Femur (tissue), 1 donor: ENCODE measurements at places on chromosomes 1 and 21.
A peak's percentile ranks its signal among the peaks of the same experiment; 100 is the strongest.

DNA sequence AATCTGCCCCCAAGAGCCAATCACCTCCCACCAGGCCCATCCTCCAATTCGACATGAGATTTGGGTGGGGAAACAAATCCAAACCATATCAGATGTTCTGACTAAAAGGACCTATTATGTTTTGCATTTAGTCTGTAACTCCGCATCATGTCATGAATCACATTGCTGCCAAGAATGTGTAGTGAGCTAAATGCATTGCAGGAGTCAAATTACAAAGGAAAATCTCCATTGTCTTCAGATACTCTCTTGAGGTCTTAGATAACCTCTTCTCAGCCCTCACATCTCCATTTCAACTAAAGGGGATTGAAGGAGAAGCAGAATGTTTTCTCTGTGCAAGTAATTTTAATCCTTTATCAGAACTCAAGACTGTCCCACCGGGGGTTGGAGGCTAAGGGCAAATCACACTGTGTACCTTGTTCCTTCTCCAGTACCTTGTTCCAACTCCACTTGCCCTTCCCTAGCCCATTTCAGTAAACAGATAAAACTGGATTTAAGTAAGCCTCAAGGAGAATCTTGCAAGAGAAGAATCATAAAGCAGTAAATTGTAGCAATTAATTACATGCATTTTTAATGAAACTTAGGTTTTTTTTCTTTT, 34.1 kb downstream of the EXTL2 start:
- DNase-seq = no peak

DNA sequence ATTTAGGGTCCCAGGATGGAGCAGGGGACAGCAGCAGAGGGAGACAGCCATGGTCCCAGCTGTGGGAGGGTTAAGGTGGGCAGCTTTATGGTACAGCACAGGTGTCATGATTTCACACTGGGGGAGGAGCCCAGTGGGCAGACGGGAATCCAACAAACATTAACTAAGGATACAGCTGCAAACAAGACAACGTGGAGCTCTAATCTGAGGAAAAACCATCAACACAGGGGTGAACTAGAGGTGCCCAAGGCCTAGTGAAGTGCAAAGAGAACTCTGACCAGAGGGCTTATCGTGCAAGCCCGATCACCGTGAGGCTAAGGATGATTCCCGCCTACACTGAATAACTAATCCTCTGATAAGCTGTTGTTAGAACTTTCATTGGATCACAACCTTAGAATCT, 18.7 kb downstream of the ECE1 start:
- DNase-seq = no peak

DNA sequence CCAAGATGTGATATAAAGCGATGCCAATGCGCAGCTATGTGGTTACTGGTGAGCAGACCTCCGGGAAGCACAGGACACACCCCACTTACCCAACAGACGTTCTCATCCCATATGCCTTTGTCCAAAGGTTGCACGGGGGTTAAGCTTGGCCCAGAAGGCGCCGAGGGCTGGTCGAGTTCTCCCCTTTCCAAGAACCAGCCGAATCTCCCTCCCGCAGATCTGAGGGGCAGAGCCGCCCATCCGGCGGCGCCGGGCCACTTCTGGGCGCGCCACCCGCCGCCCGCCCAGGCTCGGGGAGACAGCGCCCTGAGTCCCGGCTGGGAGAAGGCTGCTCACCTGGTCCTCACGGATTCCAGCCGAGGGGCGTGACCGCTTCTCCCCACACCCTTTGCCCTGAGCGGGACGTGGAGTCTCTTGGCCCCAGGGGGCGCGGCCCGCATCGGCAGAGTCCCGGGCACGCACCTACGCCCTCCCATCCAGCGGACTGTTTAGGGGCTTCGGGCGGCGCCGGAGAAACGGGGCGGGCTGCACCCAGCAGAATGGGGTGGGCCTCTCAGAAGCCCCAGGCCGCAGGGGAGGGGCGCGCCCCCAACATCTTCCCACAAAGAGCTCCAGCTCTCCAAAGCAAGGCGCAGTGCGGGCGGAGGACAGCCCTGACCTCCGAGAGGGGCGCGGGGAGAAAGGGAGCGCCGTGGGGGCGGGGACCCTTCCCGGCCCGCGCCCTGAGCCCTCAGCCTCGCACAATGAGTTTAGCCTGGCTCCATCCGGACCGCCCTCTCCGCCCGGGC, 615 bp downstream of the GPR161 start:
- DNase-seq = peak; percentile 41

GRCh38 chr1:36365381-36365780, 20.3 kb downstream of the STK40 start:
- no peak for DNase-seq

DNA sequence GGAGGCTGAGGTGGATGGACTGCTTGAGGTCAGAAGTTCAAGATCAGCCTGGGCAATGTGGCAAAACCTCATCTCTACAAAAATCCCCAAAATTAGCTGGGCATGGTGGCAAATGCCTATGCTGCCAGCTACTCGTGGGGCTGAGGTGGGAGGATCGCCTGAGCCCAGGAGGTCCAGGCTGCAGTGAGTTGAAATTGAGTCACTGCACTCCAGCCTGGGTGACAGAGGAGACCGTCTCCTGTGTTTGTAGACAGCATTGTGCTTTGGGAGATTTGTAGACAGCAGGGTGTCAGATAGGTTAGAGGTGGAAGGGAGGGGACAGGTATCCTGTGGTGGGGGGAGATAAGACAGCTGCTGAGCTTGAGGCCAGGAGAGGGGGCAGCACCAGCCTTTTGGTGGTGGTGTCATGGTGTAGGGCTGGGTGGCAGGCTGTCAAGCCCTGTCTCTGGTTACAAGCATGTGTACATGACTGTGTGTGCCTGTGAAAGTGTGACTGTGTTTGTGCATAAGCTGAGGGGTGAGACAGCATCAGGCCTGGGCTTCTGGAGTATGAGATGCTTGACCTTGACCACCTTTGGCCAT, 15.2 kb downstream of the PPFIA4 start:
- no peak for DNase-seq

- no peak for DNase-seq
Observed at GRCh38 chr1:119865627-119866026, 30.7 kb downstream of the ADAM30 start.

- DNase-seq = no peak
Observed at GRCh38 chr1:235643837-235644692, 5.5 kb downstream of the GNG4 start.

DNA sequence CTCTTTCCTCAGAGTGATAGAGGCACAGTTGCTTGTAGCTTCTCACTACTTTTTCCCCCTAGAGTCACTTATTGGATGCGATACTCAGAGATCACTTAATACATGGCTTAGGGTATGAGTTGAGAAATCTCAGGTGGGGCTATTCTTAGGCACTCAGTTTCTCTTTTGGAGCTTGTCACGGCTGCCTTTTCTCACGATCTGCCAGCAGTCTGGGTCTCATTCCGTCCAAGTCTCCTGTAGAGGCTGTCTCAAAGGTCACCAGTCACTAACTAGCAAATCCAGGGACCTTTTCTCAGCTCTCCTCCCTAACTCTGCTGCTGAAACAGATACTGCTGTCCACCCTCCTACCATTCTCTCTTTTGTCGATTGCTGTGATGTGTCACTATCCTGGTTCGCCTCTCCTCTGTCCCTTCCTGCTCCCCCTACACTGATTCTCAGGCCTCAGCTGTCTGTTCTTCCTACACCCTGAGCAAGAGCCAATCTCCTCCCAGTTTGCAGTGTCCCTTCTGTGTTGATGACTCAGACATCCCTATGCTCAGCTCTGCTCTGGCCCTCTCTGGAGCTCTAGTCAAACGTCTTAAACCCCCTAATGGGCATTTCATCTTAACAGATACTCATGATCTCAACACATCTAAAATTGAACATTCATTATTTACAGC, 12.4 kb downstream of the ATP1A2 start:
- DNase-seq = no peak

GRCh38 chr1:197027359-197027758, 39.7 kb downstream of the F13B start:
- no peak for DNase-seq

- no peak for DNase-seq
Observed at GRCh38 chr1:206497363-206497762, 10.0 kb upstream of the RASSF5 start.

GRCh38 chr1:3614755-3615742, 3.7 kb upstream of the MEGF6 start:
- DNase-seq = no peak

GRCh38 chr1:106961646-106962045, 94.8 kb upstream of the PRMT6 start:
- no peak for DNase-seq

- no peak for DNase-seq
Observed at GRCh38 chr21:15293240-15293639, 228.4 kb upstream of the NRIP1 start.

DNA sequence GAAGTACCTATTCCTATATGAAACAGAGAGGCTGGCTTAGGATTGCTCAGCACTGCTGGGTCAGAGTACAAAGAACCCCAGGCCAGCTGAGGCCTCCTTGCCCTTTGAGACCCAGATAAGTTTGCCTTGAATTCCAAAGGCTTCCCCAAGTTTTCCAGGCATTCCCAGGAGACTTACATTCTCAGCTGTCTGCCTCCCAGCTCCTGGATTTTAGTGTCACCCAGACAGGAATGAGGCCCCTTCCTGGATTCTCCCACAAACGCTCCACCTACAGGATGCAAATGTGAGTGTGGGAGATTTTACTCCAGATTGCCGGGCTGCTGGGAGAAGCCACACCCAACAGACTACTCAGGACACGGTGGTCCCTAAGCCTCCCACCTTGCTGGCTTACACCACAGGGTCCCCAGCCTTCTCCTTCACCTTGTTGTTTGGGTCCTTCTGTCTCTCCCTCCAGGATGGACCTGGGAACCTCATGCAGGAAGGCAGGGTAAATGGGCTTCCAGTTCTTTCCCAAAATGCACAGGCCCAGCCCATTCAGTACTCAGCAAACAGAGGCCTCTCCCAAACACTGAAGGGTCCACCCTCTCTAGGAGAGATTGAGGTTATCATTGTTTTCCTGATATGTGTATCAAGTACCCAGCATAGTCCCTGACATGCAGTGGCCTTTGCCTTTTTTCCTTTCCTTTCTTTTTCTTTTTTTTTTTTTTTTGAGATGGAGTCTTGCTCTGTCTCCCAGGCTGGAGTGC, 10.6 kb downstream of the RHBG start:
- DNase-seq = no peak

- DNase-seq = no peak
Observed at GRCh38 chr21:44932408-44933181, 7.2 kb upstream of the SLX9 start.

DNA sequence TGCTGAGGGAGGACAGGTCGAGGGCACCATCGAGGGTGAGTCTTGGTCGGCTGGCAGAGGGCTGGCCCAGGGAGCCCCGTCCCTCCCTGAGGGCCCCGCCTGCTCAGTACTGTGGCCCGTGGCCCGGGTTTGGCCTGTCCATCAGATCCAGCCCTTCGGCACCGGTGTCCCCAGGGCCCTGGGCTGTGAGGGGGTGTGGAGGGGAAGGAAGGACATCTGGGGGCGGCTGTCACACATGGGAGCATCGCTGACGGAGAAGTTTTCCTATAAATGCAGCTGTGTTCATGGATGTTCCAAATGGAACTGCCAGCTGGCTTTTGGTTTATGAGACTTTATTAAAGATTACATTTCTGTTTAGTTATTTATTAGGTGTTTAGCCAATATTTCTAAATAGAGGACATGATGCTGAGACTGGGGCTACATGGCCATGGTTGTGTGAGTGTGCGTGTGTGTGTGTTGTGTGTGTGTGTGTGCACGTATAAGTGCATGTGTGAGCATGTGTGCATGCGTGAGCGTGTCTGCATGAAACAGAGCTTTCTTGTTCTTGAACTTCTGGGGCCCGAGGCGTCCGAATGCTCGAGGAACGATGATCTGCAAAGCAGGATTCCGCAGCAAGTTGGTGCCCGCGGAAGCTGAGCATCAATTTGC, 54.3 kb downstream of the SLX9 start:
- peak; percentile 88 for DNase-seq

DNA sequence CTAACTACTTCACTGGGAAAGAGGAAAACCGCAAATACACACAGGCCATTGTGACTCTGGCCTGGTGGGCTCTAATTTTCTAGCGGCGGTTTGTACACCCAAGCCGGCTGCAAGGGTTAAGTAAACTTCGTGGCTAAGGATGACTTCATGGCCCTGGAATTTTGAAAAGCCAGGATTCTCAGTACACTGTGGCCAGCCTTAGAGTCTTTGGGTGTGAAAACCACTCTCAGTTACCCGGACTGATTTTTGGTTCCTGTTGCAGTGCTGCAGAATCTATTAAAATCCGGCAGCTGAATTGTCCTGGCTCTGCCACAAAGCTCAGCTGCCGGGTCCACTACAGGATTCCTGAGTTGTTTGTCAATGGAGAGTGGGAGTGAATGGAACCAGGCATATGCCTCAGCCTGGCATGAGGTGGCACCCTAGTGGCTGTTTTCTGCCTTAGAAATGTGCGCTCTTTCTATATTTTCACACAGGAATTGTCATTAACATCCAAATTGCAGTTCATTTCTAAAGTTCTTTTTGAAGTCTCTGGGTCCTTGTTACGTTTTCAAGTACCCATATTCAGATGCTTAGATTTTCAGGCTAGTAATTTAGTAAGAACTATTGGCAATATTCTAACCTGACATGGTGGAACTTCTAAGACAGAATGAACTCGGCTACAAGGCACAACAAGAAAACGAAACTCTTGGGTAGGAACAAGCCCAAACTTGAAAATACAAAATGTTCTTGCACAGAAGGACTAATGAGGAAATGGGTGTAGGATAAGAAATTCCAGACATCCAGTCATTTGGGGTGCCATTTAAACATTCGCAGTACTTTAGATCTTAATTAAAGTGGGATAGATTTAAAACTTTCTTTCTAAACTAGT, 255.9 kb downstream of the NFIA start:
- DNase-seq = peak; percentile 89

- no peak for DNase-seq
Observed at GRCh38 chr21:25862112-25862511, 127.3 kb downstream of the GABPA start.

- DNase-seq = no peak
Observed at GRCh38 chr1:191876631-191877030, 281.6 kb upstream of the RGS18 start.

DNA sequence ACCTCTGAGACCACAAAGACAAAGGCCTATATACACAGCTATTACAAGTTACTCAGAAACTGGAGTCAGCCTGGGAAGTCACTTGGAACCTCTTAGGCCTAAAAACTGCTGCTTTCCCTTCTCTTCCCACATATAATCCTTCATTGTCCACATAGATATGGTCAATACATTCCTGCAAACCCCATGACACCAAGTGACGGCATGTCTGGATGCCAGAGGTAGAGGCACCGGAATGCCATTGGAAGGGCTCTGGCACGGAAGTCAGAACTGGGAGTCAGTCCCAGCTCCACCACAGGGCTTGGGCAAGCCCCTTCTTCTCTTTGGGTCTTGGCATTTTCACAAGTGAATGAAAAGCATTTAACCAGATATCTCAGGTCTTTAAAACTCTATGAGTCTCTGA, 204.7 kb downstream of the MATN1 start:
- DNase-seq = peak; percentile 10

DNA sequence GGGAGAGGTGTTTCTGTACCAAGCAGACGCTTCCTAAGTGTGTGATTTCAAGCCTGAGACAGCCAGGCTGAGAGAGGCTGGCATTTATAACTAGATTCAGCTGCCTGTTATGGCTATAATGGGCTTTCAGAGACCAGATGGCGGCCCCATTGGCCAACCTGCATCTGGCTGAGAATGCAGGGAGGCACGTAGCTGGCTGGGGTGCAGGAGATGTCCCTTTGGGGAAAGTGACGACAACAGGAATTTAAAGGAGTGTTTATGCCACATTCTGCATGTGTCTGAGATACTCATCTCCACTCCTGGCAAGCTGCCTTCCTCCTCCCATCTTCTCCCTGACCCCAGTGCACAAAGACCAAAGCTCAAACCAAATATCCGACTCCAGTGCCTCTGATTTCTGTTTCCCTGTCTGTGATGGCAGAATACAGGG, 21.3 kb upstream of the CCDC190 start:
- DNase-seq = peak; percentile 24
